ENCODE measurements at places on chromosomes 2 and 18.
A peak's percentile ranks its signal among the peaks of the same experiment; 100 is the strongest.

- DNase-seq = no peak
Observed at GRCh38 chr2:209577376-209578357, 153.8 kb downstream of the MAP2 start.

DNA sequence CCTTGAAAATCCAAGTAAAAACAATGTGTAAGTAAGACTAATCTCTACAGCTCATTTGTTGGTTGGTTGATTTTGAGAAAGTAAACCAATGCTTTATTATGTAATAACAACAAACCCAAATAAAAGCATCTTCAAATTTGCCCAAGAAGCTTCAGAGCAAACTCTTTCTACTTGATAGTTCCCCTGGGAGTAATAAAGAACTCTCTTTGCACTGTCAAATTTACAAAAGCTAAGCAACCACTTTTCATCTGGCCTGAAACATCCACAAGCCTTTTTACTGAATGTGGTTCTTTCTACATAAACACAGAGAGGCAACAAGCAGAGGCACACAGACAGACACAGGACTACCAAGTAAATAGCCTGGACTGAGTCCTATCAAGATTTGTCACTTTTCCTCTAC, 28.8 kb upstream of the CACNB4 start:
- DNase-seq = no peak

GRCh38 chr2:118614841-118615271, 232.6 kb downstream of the EN1 start:
- no peak for DNase-seq

DNA sequence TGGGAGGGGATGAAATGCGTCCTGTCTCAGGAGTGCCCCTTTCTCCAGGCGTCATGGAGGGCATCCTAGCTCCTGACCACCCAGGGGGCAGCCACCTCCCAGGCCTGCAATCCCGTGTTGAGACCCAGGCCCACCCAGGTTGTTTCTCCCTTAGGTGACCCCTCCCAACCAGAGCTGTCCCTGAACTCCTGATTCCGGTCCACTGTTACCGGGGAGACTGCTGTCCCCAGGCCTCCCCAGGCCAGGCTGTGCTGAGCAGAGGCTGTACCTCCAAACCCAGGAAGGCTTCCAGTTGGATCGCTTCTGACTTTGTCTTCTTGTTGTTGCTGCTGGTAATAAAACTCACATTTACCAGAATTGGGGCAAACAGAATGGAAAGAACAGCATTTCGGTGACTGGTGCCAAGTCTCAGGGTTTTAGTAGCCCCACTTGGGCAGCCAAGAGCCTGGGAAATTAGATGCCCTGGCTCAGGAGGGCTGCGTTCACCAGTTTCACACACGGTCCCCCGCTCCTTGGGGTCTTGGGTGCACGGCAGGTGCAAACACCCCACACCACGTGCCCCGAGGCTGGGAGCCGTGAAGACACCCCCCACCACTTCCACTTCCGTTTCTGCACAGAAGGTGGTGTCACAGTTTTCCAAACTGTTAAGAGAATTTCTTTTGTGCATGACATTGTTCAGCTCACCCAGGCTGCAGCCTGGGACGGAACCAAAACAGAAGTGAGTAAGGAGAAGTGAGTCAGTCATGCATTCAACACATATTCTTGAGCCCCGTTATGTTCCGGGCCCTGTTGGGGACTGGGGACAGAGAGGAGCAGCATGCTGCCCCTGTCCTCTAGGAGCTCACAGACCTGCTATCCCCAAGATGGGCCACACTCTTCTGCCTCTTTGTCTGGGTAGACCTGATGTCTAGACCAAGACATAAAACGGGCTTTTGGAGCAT, 29.4 kb downstream of the ITM2C start:
- peak; percentile 9 for DNase-seq

DNA sequence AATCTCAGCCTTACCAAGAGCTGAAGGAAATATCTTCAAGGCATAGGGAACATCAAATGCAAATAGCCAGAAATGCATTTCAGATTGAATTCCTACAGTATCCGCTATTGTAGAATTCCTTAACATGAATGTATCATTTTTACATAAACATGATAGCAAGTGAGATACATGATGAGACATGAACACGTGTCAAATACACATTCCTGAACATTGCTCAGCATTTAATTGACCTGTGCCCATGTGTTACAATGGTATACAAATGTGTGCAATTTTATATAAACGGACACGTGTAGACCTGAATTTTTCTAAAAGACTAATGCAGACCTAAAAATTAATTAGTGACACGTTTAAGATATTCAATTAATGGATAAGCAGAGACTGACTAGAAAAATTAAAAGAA, 133.0 kb upstream of the TLK1 start:
- DNase-seq = no peak

DNA sequence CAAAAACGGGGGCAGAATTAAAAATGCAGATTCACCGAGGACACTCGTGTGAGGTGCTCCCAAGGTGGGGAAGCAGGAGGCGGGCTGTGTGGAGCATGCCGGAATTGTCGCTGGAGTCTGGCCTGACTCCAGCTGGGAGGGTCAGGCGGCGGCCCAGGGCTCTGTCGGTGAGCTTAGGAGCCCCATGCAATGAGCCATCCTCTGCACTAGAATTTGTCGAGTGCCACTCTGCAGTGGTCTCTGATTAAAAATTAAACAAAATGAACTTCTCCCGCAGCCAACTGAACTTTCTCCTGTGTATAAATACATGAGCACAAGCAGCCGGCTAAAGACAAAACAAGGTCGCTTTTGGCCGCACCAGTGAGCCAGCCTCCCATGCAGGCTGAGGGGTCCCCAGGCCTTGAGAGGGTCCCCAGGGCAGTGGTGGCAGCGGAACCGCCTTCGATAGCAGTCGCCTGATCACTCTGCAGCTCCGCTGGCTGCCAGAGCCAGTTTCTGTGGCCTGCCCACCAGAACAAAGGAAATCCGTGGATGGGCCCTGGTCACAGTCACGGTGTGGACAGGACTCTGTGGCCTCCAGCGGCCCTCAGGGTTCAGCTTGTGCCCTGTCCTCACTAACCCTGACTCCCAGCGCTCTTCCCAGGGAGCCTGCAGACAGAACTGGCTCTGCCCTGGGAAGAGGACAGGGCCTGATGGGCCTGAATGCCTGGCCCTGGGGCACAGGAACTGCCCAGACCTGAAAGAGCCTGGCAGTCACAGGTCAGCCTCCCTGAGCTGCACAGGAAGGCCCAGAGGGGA, 201.3 kb downstream of the EIPR1 start:
- no peak for DNase-seq

DNA sequence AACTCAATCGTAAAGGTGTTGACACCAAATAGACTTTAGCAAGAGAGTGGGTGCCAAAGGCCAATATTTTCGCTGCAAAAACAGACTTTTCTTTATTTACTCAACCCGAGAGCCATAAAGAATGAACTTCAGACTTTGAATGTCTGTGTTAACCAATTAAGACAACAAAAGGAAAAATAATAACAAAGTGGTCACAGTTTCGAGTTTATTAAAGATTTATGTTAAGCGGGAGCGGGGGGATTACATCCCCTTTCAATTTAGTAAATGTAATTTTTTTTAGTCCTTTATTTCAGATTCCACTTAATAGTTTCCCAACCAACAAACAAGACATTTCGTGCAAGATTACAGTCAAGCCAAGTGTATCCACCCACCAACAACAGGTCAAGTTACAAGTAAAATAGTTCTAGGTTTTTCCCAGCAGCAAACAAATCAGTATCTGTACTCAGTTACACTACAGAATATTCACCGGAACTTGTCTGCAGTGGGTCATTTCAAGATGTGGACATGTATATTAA, 9.0 kb downstream of the CDH2 start:
- DNase-seq = no peak

DNA sequence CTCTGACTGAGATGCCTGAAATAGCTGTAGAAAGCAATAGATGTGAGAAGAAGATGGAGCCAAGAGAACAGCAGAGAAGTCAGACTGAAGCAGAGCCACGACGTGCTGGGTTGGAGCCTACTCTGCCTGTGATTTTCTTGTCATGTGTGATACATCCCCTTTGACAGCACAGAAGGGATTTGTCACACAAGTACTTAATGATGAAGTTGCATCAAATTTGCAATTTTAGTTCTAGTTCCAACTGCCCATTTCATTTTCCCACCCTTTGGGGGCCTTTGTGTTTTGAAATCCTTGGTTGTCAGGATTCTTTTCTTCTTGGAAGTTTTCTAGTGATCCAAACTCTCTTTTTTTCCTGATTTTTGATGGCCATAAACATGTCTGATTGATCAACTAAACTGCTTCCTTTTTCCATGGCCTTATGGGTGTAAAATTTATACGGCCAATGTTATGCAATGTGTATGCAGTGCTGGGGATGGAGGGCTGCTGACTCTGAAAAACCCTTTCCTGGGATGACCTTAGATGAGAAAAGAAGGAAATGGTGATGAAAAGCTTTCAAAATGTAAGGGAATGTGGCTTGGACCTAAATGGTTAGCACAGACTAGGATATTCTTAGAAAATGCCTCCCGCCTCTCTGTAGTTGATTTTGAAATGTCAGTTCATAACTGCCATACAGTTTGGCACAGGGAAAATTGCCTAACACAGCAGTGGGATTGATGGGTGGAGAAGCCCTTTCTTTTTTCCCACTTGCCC, 9.6 kb upstream of the B3GNT2 start:
- DNase-seq = no peak

- peak; percentile 32 for DNase-seq
Observed at GRCh38 chr2:111029181-111029927, 91.4 kb upstream of the BCL2L11 start.

DNA sequence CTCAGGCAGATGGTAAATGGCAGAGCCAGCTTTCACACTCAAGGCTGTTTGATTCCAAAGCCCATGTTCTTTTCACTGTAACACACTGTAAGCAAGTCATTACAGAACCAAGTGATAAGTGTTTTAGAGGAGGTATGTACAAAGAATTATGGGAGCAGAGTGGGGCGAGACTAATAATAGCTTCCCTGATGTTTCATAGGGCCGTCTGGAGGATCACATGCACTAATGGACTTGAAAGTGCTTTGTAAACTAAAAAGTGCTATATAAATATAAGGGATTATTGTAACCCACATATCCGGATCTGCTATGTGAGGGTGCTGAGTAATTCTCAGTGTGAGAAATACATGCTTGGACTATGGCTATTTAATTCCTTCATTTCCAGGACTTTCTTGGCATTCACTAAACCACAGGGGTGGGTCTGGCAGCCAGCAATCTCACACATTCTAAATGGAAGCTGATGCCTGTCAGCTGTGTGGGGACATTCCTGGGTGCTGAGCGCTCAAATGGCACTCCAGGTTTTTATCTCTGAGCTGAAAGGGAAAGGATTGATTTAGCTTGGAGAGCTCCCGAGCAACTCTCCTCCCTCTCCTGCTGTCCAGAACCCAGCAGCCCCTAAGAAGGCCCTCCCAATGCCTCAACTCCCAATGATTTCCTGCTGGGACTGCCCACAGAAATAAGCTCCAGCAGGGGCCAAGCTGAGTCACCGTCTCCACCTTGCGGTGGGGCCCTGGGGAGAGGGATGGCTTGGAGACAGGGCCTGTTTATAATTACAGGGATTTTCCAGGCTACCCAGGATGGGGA, 222.8 kb downstream of the SOX11 start:
- DNase-seq = no peak

GRCh38 chr2:204982303-204982702, 437.0 kb downstream of the PARD3B start:
- no peak for DNase-seq

DNA sequence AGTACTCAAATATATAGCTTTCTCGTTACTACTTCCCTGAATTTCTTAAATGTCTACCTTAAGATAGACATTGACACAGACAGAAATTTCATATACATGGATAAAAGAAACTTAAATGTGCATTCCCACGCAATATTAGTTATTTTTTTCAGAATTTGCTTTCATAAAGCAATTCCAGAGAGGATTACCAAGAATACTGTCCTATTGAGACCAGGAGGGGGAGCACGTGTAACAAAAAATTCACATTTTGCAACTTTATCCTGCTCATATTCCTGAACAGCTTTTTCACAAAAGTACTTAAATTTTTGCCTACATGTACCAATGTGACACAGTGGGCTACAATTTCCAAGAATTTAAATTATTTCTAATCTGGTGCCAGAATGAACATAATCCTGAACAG, 30.7 kb upstream of the ERCC3 start:
- no peak for DNase-seq

DNA sequence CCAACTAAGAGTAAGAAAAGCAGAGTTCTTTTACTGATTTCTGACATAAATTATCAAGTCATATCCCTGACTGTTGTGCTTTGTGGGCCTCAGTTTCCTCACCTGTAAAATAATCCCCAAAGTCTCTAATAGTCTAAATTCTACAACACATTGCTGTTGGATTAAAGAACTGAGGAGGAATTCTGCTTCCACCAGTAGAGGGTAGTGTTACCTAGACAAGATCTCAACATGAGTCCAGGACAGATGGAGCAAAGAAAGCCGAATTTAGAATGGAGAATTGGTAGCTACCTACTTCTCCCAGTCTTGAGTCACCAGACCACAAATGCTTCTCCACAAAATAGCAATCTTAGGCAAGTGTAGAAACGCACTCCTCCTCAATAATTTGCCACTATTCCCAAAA, 462.5 kb upstream of the FSHR start:
- no peak for DNase-seq

DNA sequence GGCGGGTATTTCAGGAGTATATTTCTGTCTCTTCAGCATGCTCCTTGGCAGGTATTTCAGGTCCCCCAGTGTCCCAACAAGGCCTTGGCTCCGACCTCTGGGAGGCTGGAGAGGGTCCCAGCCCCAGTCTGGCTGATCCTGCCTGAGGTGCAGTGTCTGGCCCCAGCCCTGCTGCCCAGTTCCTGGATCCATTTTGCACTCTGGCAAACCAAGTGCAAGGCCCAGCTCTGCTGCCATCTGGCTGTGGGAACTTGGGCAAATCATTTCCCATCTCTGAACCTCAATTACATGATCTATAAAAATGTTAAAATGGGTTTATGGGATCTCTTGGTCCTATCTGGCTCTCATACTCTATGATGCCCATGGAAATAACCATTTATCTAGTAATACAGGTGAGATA, 63.6 kb downstream of the ZBTB7C start:
- DNase-seq = peak; percentile 22

- no peak for DNase-seq
Observed at GRCh38 chr2:112317303-112318158, 42.1 kb downstream of the ZC3H6 start.

GRCh38 chr2:223076573-223076972, 24.6 kb downstream of the KCNE4 start:
- DNase-seq = no peak

DNA sequence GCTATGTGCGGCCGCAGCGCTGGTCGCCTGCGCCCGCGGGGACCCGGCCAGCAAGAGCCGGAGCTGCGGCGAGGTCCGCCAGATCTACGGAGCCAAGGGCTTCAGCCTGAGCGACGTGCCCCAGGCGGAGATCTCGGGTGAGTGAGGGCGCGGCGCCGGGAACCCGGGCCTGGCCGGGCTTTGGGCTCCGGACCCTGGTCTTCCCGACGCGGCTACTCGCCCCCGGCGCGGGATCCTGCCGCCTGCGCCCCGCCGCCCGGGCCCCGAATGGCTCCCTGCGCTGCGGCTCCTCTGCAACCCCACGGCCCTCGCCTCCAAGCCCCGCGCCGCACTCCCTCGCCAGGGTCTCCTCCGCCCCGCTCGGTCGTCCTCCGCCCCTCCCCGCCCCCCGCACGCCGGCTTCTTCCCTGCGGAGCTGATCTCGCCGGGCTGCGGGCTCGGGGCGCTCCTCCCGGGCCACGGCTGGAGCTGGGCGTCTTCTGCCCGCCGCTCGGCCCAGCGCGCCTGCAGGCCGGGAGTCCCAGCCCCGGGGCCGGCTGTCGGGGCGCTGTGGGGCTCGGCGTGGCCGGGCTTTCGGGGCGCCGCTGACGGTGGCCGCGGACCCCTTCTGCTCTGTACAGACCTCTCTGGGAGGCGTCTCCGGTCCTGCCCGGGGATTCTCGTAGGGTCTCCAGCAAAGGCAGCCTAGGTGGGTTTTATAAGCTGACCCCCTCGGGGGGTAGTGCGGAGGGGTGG, 652 bp downstream of the GPC1 start:
- DNase-seq = no peak

Measured in WTC11 (cell line).